ENCODE measurements at places on chromosomes 6 and 20.

DNA sequence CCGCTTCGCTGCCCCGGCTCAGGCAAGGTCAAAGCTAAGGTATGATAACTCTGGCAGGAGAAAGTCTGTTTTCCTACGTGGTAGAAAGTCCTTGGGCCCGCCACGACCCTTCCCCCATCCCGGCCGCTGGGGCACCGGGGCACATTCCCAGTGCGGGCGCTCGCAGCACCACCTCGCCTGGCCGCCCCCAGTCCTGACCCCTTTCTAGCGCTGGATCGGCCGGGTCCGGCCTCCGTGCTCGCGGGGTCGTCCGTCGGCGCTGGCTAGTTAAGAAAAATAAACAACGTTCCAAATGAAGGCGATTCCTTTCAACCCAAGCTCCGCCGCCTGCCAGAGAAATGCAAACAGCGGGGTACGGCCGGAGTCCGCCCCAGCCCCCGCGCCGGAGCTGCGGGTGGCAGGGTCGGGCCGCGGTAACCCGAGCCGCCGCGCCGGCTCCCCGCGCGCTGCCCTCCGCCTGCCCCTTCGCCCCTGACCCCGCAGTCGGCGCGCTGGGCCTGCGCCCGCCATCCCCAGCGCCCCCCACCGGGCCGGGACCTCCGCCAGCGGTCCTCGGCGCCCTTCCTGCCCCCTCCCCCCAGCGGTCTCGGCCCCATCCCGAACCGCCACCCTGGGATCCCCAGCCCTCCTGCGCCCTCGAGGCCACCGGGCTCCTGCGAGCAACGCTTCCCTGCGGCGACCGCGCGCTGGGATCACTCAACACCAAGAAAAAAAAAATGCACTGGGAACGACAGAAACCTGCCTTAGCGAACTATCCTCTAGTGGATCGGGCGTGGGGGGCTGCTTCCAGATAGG, 37.6 kb downstream of the NCR2 start:
- no peak for DNase-seq

- DNase-seq: no peak
Measured at GRCh38 chr6:54935739-54936138, 89.2 kb downstream of the FAM83B start.

DNA sequence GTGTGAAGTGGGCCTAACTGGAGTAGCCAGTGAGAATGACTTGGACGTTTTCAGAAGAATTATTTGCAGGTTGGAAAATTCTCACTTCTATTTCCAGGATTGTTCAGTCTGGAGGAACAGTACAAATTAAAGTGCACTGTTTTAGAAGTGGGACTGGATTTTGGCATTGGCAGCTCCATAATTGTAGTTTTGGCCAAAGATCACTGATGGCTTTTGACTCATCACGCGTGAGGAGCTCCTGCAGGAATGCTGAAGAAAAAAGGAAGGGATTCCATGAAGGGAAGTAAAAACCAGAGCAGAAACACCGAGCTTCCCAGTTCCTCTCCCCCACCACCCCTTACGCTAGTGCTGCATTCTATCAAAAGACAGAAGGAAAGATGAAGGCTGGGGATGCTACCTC, 103.5 kb downstream of the JARID2 start:
- no peak for DNase-seq

DNA sequence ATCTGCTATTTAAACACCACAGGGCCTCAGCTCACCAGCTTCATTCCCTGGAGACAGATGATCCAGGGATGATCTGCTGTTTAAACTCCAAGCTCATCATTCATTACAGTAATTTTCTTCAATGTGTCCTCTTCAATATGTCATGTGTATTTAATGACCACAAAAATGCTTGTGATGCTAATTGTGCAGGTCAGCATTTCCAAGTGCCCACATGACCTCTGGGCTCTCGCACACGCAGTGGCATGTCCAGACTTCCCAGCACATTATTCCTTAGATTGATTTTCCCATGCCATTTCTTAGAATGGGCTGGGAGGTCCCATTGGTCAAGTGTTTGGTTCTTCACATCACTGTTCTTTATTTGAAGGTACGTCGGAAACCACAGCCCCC, 434.4 kb downstream of the HAO1 start:
- DNase-seq: no peak

- DNase-seq: no peak
Measured at GRCh38 chr6:48281217-48281616, 170.2 kb upstream of the PTCHD4 start.

- DNase-seq: no peak
Measured at GRCh38 chr20:10893321-10893720, 219.5 kb upstream of the JAG1 start.

DNA sequence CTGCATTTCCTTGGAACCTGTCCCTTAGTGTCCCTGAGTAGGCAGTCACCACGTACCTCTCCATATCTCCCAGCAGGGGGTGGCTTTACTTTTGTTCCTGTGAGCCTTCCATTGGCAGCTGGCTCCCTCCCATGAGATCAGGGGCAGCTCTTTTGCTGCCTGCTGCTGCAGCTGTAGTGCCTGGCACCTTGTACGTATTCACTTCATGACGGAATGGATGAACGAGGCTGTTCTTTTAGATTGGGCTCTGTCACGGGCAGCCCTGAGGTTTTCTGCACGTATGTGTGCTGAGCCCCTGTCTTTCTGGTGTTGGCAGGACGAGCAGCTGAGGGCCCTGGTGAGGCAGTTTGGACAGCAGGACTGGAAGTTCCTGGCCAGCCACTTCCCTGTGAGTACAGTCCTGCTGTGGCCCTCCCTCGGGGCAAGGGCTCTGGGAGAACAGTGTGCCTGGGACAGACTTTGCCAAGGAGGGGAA, 14.6 kb downstream of the MYBL2 start:
- DNase-seq: peak; percentile 56

GRCh38 chr6:133787859-133788505, 100.9 kb upstream of the TCF21 start:
- DNase-seq: no peak

- DNase-seq: no peak
Measured at GRCh38 chr6:7239590-7239948, 73.4 kb downstream of the SSR1 start.

DNA sequence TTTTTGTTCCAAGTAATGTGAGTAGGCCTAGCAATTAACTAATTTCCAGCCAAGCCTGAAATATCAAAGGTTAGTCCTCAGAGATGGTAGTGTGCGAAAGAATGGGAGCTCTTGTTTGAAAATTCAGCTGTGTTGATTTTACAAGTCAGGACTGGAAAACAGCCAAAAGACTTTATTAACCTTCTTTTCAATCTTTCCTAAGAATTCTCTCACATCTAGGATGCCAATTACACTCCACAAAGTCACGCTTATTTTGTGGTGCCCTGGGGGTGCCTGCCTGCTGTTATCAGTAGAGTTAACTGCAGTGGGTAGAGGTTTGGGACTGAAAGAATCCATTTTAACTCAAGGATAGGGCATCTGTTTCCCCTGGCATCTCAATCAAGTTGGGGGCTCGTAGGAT, 30.7 kb upstream of the MAP3K4 start:
- no peak for DNase-seq

- no peak for DNase-seq
Measured at GRCh38 chr6:19356692-19357091, 480.5 kb upstream of the ID4 start.

DNA sequence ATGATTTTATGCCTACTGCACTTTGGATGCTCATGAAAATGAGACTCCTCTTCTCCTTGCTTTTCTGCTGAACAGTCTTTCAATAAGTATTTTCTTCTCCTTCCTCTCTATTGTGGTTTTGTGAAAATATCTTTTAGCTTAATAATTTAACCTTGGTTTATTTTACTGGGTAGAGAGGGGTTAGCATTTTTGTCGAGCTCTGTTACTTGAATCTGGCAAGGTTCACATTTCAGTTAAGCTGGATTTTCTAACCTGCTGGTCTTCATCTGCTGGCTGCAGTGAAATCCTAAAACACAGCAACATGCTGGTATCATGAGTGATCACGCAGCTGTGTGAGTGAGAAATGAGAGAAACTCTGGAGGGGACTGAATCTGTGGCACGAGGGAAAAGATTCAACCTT, 222.7 kb upstream of the NOX3 start:
- DNase-seq: no peak

- no peak for DNase-seq
Measured at GRCh38 chr6:160070427-160070826, 51.2 kb upstream of the SLC22A1 start.

- DNase-seq: no peak
Measured at GRCh38 chr20:38228436-38228835, 32.1 kb downstream of the KIAA1755 start.

- DNase-seq: no peak
Measured at GRCh38 chr20:49916146-49917002, 1.0 kb upstream of the SPATA2 start.

DNA sequence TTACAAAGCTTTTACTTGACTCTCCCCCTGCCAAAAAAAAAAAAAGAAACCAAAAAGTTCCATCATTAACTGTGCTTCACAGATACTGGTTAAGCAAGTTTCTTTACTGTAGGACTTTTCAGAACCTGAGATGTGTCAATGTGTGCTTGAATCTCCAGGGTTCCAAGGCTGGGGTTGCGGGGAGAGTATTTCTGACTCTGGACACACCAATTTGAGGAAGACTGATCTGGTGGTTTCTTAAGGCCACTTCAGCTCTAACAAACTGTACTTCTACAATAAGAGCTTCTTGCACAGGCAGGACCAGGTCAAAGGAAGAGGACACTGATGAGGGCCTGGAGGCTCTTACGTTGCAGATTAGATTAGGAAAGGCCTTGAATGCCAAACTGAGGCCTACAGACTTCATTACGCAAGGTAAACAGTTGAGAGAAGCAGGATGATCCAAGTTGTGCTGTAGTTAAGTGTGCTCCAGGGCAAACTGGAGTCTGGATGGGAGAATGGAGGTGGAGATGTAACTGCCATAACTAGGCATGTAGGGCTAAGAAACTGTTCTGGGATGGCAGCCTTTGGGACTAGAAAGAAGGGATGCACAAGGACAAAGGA, 24.4 kb downstream of the COMMD7 start:
- DNase-seq: no peak

DNA sequence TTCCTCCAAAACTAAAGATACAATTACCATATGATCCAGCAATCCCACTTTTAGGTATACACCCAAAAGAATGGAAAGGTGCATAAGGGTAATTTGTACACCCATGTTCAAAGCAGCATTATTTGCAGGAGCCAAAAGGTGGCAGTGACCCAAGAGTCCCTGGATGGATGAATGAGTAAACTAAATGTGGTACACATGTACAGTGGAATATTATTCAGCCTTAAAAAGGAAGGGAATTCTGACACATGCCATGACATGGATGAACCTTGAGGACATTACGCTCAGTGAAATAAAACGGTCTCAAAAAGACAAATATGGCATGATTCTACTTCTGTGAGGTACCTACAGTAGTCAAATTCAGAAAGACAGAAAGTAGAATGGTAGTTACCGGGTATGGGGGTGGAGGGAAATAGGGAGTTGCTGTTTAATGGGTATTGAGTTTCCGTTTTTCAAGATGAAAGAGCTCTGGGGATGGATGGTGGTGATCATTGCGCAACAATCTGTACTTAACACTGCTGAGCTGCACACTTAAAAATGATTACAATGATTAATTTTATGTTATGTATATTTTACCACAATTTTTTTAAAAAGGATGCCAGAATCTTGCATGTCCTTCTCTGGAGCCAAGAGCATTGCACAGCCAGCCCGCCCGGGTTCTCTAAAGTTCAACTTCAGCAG, 518.9 kb upstream of the JARID2 start:
- no peak for DNase-seq

- no peak for DNase-seq
Measured at GRCh38 chr6:110266996-110267395, 86.8 kb downstream of the CDC40 start.

DNA sequence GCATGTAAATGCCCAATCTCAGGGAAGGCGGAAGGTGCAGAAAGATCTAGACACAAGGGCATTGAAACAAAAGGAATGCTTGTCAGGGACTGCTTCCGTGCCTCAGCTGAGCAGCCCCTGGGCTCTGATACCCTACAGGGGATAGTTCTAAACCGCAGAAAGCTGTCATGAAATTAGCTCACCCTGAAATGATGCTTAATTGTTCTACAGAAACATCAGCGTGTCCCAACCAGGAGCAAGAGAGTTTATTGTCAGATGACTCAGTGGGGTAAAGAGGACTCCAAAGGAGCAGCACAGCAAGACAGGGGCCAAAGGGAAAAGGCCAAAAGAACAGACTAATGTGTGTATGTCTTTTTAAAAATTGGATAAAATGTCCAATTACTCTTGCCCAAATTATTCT, 258.4 kb upstream of the JARID2 start:
- DNase-seq: no peak

Data from NCI-H187 (cell line).